ENCODE measurements at places on chromosomes 7 and 10. TPM values are rescaled to one million over a fixed set of nuclear protein-coding genes. Genes with fewer than 3 reads are reported as not detected.

MYH16 gene
- not detected for polyA plus RNA-seq

DNA sequence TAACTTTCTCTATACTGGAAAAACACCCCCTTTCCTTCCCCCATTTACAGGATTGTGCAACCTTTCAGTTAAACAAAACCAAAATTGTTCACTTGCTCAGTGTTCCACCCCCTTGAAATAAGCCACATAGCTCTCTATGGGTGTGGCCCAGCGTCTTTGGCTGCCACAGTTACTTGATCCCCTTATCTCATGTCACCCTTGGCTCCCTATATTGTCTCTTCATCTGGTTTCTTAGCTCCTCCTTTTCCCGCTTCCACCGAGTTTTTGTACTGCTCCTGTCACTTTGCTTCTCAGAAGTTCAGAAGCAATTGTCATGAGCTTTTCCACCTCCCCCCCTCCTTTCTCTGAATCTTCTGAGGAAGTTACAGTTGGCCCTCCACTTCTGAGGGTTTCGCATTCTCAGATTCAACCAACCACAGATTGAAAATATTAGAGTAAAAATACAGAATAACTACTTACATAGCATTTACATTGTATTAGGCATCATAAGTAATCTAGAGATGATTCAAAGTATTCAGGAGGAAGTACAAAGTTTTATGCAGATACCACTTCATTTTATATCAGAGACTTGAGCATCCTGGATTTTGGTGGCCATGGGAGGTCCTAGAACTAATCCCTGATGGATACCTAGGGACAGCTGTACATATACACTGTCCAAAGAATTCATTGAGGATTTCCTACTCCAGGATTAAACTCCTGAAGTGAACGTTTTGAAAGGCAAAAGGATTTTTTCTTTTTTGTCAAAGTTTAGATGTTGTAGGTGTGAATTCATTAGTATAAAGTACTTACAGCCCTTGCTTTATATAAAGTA lies 60.4 kb downstream of the ADD3 start:
- peak; percentile 78 for DNase-seq

GLI3 gene
- polyA plus RNA-seq, result 0.50 TPM

ICA1 gene
- 36.8 TPM for polyA plus RNA-seq

GRCh38 chr10:5523796-5524574 lies 776 bp upstream of the CALML3 start:
- DNase-seq, result no peak

DNA sequence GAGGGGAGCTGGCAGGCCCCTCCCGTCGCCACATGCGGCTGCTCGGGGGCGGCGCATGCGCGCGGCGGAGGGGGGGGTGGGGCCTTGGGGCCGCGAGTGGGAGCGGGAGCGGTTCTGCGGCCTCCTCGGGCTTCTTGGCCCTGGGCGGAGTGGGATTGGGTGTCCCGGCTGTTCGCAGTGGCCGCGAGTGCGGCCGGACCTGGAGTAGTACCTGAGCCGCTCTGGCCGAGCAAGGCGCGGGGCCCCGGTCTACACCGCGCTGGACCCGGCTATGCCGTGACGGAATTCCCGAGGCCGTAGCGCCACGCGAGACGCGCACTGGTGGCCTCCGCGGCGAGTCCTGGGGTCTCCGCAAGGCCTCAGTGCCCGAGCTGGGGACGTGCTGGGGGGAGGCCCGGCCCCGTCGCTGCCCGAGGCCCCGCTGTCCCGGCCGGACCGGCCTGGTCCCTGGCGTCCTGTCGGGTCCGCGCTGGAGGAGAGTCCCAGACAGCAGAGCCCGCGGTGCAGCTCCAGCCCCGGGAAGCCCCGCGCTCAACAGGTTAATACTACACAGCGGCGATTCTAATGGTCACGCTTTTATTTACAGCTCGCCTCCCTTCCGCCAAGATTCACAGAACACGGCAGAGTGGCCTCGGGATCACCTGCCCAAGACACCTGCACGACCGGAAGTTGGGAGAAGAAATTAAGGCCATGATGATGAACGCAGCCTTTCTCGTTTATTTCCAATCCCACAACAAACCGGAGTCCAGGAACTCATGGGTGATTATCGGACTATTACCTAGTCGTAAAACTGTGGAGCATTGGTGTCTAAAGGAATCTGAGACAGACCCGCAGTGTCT lies 671 bp upstream of the PAXIP1 start:
- peak; percentile 91 for DNase-seq

MOGAT3 gene
- polyA plus RNA-seq, result not detected

NANOS1 gene
- polyA plus RNA-seq, result 4.3 TPM

IGF2BP3 gene
- 0.02 TPM for polyA plus RNA-seq

DNA sequence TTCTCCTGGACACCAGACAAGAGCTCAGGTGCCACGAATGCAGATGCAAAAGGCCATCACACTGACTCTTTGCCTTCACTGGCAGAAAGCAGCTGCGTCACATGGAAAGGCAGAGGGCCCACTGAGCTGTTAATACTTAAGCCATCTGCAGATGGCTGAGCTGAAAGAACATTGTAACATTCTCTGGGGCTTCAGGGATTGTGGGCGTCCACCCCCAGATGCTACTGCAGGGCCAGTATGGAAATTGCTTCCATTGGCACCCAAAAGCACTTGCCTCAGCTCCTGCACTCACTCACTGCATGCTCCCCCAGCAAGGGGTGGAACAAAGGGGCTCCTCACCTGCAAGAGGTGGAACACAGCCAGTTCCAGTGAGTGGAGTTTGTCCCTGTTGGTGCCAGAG lies 1264.6 kb downstream of the REEP3 start:
- DNase-seq, result no peak

DNA sequence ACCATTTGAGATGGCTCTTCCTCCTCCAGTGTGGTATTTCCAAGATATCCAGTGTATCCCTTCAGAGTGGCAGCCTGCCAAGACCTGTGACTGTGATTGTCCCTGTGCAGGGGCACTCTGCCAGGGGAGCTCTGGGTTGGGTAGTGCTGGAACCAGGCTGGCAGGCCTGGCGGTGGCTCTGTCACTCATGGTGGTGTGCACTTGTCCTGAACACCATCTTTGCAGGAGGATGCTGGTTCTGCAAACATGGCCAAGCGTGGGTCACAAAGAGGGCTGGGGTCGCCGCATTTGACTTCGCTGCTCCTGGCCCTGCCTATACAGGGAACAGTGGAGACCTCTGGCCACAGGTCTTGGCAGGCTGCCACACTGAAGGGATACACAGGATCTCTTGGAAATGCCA lies 205.2 kb downstream of the PRPF18 start:
- peak; percentile 91 for DNase-seq

BZW2 gene
- 180 TPM for polyA plus RNA-seq

DNA sequence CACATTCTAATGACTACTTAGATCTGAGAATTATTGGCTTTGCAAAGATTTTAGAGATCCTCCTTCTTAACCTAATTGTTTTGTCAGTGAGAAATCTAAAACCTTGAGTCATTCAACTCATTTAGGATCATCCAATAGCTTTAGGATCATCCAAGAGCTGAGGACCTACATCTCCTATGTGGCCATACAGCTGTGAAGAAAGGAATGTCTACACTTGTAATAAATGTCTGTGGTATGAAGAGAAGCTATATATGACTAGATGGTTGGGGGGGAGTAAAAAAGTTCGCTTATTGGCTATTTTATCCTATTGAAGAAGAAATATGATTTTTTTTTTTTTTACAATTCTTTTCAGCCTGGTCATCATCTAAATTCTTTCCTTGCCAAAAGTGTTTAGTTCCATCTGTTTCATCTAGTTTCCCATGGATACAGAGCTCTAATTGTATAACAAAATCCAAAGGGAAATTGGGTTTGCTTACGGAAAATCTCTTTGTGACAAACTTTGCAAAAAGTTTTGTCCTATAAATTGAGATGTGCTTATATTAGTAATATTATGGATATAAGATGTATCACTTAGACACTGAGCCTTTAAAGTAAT lies 196.7 kb downstream of the PRKG1 start:
- DNase-seq, result no peak

FAM25G gene
- not detected for polyA plus RNA-seq

- DNase-seq, result no peak
These were observed 23.2 kb upstream of the GDF10 start for GRCh38 chr10:47276576-47277351.

Data from right cardiac atrium (tissue), 5 donors.